ENCODE measurements at places on chromosomes 12 and 14.

- DNase-seq: no peak
Observed at GRCh38 chr12:129839679-129840078, 64.1 kb downstream of the TMEM132D start.

- DNase-seq: no peak
Observed at GRCh38 chr12:98317939-98318899, 197.2 kb upstream of the TMPO start.

- peak; percentile 8 for DNase-seq
Observed at GRCh38 chr12:67482751-67483661, 165.5 kb upstream of the DYRK2 start.

- DNase-seq: no peak
Observed at GRCh38 chr14:105389534-105389933, 8.8 kb upstream of the TEX22 start.

DNA sequence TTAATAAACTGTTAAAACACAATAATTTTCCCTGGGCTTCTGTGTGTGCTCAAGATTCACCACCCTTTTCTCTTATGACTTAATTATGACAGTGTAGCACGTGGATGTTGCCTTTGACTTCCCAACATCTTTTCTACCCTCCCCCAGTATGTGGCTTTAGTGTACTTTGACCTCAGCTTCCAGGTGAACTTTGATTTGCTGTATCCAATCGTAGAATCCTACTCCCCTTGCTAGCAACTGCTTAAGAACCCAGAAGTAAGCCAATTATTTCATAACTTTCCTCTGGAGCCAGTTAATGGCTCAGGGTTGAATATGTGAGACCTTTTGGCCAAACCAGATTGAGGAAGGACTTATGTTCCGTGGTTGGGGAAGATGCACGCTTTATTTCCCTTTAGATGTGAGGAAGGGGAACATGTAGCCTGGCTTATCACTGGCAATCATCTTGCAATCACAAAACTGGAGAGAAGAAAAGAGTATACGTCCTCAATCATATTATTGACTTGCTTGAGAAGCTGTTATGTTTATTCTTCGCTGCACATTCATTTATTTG lies 259.6 kb upstream of the ATP2B1 start:
- DNase-seq: no peak

DNA sequence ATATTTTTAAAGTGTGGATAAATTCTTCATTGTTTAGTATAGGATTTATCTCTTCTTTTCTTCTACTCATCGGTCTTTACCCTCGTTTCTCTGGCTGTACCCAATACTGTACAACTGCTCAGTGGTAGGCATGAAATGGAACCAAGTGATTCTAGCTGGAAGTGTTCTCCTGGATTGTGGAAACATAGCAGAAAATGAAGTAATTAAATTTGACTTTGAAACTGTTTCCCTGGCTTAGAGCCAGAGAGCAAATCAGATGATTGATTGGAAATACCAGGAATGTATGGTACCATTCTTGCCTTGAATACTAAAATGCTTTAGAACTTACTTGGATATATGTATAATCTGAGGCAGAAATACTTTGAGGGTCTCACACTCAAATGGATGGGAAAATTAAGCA lies 292.3 kb downstream of the ERC1 start:
- no peak for DNase-seq

- DNase-seq: no peak
Observed at GRCh38 chr12:40634517-40635131, 57.6 kb upstream of the CNTN1 start.

- no peak for DNase-seq
Observed at GRCh38 chr14:55867311-55867710, 250.9 kb upstream of the PELI2 start.

- no peak for DNase-seq
Observed at GRCh38 chr12:125882141-125882540, 816.9 kb downstream of the AACS start.

- no peak for DNase-seq
Observed at GRCh38 chr12:17841496-17841895, 248.5 kb downstream of the RERGL start.

DNA sequence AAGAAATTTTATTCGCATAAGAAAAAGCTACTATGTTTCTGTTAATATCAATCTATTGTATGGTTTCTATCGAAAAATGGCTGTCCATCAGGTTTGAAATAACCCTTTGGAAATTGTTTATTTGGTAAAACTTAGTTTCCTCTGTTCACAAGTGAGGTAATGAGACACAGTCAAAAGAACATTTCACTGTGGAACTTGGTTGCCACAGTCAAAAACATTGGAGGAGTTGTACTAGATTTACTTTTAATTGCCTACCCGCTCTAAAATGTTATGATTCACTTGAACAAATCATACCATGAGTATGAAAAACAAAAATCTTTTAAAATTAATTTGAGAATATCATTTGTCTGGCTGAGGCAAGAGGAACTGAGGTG lies 46.5 kb downstream of the ITPR2 start:
- no peak for DNase-seq

- DNase-seq: no peak
Observed at GRCh38 chr14:104161602-104162367, 23.4 kb downstream of the KIF26A start.

DNA sequence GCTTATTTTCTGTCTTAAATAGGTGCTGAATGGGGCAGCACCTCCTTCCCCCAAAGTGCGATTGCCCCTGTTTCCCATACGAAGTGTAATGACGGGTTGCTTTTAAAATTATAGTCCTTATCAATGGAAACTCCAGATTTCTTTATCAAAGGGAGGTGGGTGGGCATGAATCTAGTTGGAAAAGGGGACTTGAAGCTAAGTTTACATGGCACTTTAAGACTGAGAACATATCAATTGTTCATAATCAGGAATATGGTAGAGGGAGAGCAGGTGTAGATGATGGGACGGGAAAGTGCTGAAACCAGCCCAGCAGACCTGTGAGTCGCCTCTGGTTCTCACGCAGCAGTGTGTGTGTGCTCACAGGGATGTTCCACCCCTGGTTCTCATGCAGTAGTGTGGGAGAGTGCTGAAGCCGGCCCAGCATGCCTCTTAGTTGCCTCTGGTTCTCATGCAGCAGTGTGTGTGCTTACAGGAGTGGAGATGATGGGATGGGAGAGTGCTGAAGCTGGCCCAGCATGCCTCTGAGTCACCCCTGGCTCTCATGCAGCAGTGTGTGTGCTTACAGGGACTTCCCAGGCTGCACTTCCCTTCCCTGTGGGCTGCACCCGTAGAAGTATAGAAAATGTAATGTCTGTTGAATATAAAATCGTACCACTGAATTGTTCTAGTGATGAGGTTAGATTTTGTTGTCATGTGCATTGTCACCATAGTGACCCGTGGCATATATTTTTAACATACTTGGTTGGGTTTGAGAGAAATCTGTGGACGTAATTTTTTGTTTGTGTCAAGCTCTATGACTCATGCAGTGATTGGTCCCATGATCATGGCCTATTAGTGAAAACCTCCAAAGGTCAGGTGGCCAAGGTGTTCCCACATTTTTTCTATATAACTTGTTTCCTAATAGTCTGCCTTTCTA lies 51.6 kb downstream of the GPATCH2L start:
- DNase-seq: peak; percentile 74

GRCh38 chr12:67720351-67720856 lies 71.9 kb downstream of the DYRK2 start:
- DNase-seq: peak; percentile 78

DNA sequence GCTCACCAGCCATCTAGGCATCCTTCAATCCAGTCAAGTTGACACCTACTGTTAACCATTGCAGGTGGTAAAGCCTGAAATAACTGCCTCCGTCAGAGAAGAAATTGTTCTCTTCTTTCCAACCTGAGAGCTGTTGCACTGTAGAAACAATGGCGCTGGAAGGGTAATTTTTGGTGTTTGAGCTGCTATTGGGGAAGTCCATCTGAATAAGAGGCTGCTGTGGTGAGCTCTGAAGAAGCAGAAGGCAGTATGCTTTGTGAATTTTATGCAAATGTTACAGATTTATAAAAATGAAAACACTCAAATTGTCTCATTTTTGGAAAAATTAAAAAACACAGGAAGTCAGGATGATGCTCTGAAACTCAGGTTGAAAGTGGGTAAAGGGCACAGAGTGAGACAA lies 60.2 kb downstream of the SNAPC1 start:
- DNase-seq: no peak

- no peak for DNase-seq
Observed at GRCh38 chr12:52965337-52965731, 16.4 kb downstream of the KRT18 start.

- no peak for DNase-seq
Observed at GRCh38 chr14:93997082-93997481, at the start of gene CCDC197. Gene CCDC197, plus strand, starts transcription at chr14:93997301. Its CDS starts 831 bp downstream, at chr14:93998132.

- DNase-seq: no peak
Observed at GRCh38 chr12:25421651-25422167, 131.4 kb downstream of the LMNTD1 start.

DNA sequence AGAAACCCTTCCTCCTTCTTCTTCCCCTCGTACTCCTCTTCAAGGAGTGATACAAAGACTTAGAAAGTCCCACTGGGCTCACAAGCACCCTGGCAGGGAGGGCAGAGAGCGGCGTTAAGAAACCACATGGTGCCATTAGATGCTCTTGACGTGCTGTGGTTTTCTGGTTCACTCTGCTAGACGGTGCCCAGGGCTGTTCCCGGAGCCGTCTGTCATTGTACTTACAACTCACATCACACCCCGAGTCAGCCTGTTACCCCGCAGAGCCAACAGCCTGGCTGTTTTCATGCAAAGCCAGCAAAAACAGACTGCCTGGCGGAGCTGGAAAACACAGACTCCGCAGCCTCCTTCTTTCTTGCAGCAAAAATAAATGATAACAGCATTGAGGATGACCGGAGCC lies 232.6 kb upstream of the TBX3 start:
- DNase-seq: no peak

DNA sequence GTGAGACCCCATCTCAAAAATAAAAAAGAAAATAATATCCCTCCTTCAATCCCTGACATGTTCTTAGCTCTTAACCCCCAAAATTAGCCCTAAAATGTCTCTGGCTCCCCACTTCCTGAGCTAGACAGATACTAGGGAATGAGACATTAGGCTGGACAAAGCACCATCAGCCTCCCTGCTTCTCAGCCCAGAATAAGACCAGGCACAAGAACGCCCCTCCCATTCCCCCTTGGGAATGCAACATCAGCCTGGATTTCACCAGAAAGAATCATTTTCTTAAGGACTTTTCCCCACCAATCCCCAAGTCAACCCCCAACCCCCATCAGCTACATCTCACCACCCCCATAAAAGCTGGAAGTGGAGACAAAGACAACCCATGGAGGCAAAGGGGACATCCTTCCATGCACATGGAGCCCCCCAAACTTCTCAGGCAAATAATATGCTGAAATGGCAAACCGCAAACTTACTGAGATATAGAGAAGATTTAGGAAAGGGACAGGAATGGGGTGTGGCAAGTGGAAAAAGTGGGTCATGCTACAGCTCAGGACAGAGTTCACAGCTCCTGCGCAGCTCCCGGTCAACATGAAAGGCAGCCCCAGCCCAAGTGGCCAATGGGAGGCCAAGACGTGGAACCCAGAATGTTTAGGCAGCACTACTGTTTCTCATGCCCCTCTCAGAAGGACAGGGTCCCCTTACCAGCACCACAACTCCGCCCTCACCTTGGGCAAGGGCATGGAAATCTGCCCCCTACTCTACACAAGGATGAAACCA lies 2.7 kb downstream of the CHD4 start:
- no peak for DNase-seq

- DNase-seq: no peak
Observed at GRCh38 chr14:28143316-28143715, 623.3 kb upstream of the FOXG1 start.

- DNase-seq: peak; percentile 52
Observed at GRCh38 chr14:52922656-52923055, 28.2 kb downstream of the FERMT2 start.

- peak; percentile 34 for DNase-seq
Observed at GRCh38 chr14:90397425-90398314, 841 bp downstream of the CALM1 start.

- no peak for DNase-seq
Observed at GRCh38 chr14:91888641-91889476, 21.5 kb upstream of the TC2N start.

- no peak for DNase-seq
Observed at GRCh38 chr14:105899657-105900397, 373.4 kb downstream of the TMEM121 start.

- DNase-seq: no peak
Observed at GRCh38 chr12:52151153-52151836, 40.5 kb downstream of the KRT80 start.

- no peak for DNase-seq
Observed at GRCh38 chr14:82549306-82549990, 1015.8 kb upstream of the SEL1L start.

DNA sequence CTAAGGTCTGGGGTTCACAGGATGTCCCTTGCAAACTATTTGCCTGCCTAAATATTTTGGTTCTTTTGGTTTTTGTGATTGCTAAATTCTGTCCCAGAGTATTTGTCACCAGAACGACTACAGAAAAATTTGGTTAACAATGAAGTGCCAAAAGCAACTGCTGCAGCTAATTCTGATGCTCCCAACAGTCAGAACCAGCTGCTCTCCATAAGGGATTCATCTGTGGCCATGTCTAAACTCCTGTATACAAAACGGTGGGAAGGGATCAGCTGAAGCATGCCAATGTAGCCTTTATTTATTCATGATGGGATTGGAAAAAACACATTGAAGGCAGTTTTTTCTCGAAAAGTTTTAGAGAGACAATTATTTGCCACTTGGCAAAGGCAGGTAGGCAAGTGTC lies 29.3 kb upstream of the PELI2 start:
- no peak for DNase-seq

DNA sequence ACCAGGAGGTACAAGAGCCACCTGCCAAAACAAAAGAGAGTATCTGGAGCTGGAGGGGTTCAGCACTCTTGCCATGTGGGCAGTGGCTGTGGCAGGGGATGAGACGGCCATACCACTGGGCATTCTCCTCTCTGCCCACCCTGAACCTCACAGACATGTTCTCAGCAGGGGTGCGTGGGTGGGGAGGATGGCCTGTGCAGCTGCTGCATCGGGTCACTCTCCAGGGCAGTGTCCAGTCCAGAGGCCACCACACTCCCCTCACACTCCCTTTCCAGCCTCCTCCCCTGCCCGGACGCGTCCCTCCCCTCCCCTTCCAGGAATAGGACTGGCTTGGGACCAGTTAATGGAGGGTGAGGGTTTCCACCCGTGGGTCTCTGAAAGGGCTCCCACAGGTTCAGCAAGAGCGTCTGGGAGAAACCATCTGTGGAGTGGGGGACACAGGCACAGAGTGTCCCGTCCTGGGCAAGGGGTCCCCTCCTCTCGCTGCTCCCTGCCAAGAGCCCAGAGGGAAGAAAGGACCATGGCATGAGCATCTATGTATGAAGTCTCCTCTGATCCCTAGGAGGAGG lies 501 bp downstream of the C1R start:
- no peak for DNase-seq

DNA sequence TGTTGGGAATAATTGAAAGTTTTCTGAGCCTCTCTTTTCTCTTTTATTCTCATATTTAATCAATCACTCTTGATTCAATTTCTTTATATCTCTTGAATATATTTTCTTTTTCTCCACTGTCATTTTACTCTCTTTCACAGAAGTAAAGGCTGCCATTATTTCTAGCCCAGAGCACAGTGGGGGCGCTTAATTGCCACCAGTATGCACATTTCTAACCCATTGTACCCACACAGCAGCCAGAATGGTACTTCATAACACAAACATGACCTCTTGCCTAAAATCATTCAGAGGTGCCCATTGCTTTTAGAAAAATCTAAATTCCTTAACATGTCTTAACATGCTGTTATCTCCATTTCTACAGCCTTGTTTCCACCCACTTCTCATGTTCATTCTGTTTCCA lies 190.2 kb upstream of the LMO3 start:
- DNase-seq: no peak

GRCh38 chr14:78970677-78971076 lies 800.5 kb downstream of the NRXN3 start:
- DNase-seq: no peak
